ENCODE measurements at places on chromosomes 13 and 19.

DNA sequence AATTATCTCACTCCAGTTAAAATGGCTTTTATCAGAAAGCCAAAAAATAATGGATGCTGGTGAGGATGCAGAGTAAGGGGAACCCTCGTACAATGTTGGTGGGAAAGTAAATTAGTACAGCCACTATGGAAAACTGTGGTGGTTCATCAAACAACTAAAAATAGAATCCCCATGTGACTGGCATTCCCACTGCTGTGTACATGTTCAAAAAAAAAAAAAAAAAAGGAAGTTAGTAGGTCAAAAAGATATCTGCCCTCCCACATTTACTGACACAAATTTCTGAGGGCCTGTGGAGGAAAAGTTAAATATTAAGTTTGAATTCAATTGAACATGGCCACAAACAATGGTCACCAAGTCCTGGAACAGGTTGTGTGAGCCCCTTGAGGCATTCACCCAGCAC is 9.8 kb upstream of the ZSCAN5A start:
- DNase-seq: no peak

DNA sequence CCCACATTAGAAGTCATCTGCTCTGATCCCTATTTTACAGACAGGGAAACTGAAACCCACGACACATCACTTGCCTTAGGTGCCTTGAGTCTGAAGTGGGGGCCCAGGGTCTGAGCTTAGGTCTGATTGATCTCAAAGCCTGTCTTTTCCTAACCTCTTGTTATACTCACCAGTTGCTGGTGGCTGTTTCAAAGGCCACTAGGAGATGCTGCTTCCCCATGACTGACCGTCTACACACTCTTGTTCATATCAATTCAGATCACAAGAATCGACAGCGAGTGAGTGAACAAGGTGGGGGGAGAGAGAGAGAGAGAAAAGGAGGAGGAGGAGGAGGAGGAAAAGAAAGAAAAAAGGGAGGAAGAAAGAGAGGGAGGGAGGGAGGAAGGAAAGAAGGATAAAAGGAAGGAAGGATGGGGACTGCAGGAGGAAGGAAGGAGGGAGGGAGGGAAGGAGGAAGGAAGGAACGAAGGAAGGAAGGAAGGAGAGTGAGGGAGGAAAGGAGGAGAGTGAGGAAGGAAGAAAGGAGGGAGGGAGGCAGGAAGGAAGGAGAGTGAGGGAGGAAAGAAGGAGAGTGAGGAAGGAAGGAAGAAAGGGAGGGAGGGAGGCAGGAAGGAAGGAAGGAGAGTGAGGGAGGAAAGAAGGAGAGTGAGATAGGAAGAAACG is 3.3 kb downstream of the OR10H1 start:
- no peak for DNase-seq

GRCh38 chr19:19338082-19338481 is 17.5 kb downstream of the MAU2 start:
- no peak for DNase-seq

GRCh38 chr13:80840316-80840976 is 499.5 kb upstream of the SPRY2 start:
- no peak for DNase-seq

DNA sequence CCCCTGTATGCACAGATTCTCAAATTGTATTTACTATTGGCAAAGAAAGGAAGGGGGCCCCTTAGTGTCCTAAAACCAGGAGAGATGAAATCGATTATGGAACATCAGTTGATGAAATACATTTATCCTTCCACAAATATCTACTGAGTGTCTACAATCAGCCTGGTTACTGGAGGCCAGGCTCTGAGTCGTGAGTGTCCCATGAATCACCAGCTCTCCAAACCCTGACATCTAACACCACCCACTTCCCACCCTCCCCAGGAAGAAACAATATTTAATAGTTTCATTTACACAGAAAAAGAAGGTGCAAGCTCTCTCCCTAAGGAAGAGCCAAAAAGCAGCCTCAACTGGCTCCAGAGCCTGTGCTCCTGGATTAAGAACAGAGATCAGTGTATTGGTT is 25.2 kb downstream of the KCTD15 start:
- DNase-seq: no peak

DNA sequence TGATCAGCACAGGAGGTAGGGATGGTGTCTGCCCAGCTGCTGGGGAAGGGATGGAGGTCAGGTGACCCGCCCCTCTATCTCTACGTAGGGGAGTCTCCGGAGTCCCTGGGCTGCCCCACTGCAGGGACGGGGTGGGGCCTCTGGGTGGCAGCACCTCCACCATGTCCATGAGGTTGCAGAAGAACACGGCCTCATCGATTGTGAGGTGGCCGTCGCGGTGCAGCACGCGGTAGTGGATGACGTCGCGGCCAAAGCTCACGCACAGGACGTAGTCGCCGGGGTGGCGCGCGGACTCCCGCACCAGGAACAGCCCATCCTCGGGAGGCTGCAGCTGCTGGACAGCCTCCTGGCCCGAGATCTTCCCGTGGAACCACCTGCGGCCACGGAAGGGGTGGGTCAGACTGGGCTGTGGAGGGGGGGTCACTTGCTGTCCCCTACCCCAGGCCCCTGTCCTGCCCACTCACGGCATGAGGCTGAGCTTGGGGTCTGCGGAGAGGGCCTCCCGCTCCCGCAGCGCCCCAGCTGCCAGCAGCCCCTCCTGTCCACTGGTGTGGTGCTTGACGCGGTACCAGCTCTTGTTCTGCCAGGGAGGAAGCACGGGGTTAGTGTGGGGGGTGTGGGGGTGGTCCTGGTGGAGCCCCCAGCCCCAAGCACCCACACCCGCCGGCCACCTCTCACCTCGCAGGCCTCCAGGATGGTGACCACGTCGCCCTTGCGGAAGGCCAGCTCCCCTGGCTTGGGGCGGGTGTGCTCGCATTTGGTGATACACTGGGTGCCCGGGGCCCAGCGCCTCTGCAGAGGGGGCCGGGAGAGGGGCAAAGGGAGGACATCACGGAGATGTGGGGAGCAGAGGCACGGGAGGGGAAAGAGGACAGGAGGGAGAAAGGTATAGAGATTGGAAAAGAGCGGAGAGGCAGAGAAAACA is 2.3 kb downstream of the MATK start:
- no peak for DNase-seq

DNA sequence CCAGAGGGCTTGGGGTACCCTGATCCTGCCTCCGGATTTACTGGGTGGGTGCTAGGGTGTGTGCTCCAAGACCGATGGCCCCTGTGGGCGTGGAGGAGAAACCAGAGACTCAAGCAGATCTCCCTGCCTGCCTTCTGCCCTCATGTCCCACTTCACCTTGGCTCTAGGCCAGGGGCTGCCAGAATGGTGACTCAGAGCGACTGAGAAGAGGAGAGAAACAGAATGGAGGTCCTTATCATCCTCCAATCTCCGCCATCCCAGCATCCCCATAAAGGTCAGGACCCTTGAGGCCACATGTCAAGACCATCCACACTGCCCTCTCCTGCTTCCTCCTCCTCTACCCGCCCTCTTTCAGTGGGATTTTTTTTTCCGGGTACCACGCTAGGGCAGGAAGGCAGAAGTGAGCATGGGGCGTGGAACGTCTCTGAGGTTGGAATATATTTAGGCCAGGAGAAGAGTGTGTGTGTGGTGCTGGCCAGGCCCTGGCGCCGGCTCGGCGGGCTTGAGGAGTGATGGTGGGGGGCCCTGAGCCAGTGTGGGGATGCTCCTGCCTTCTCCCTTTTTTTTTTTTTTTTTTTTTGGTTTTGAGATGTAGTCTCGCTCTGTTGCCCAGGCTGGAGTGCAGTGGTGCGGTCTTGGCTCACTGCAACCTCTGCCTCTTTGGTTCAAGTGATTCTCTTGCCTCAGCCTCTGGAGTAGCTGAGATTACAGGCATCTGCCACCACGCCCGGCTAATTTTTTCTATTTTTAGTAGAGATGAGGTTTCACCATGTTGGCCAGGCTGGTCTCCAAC is 22.3 kb downstream of the IER2 start:
- DNase-seq: no peak

GRCh38 chr19:20165971-20166592 is 932 bp upstream of the ZNF486 start:
- DNase-seq: no peak

DNA sequence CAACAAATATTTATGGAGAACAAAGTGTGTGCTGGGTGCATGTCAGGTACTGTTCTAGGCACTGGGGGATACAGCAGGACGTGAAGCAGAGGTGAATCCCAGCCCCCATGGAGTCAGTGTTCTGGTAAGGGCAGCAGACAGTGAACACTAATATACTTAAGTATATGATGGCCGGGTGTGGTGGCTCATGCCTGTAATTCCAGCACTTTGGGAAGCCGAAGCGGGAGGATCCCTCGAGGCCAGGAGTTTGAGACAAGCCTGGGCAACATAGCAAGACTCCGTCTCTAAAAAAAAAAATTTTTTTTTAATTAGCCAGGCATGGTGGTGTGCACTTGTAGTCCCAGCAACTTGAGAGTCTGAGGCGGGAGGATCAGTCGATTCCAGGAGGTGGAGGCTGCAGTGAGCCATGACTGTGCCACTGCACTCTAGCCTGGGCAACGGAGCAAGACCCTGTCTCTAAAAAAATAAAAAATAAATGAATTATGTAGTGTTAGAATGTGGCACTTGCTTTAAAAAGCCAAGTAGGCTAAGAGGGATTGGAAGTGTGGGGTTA is 22.6 kb downstream of the CHST8 start:
- no peak for DNase-seq

- no peak for DNase-seq
These were observed 1.1 kb upstream of the GRTP1 start for GRCh38 chr13:113364901-113365582.

GRCh38 chr13:35349673-35350278 is 126.7 kb downstream of the MAB21L1 start:
- no peak for DNase-seq

DNA sequence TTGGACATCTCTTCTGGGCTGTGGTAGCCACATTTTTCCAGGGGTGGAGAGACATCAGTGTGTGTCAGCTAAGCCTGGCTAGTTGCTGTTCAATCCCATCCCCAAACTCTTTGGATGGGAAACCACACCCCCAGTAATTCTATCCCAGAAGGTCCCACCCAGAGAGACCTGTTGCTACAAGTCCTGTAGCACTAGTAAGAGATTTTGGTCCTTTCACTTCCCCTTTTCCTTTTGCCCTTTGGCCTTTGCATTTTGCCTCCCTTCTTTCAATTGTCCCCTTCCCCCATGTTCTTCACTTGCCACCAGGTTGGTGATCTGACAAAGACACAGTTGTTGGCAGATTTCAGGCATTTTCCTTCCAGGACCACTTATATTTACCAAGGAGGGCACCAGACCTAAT is 3.8 kb downstream of the CBY2 start:
- no peak for DNase-seq

DNA sequence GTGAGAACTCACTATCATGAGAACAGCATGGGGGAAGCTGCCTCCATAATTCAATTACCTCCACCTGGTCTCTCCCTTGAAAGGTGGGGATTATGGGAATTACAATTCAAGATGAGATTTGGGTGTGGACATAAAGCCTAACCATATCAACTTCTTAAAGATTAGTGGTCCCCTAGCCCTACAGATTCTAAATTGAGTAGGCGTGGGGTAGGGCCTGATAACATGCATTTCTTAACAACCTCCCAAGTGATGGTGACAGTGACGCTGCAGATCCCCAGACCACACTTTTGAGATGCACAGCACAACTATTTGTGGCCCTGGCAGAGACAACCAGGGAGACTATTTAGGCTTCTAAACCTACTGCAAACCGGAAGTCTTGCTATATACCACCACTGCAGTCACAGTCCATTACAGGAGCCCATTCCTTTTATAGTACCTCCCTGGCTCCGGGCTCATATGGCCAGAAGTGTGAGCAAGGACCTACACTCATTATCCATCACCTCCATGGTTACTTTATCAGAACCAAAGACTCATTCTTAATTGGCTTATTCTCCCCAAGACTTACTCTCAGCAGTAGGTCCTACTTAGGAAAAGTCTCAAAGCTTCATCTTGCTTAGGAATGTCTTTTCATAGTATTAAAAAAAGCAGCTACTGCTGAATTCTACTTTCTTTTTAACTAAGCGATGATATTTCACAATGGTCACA is 2.1 kb upstream of the DPY19L3 start:
- no peak for DNase-seq

DNA sequence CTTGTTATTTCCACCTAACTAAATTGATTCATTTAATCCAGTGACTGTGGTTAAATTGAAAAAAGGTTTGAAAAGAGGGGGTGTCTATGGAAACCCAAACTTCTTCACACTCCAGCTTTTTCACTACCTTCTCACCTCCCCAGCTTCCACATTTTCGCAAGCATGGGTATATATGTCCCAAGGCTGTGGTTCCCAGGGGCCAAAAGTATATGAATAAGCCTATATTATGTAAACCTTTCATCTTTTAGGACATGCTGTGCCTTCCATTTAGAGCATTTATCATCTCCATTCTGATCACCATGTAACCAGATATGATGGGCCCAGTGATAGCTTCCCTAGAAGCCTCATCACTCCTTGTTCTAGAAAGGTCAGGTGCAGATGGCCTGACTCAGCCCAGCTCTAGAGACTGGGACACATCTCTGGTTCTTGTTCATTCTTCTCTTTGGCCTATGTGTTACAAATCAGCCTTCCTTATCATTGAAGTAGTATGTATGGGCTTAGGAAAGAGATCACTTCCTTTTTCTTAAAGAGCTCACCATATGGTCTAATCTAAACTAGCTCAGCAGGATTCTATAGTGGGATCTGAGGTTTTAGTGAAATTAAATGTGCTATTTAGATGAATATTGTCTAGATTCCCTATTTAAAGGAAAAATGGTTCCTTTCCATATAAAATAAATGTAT is 19.5 kb upstream of the ARL11 start:
- DNase-seq: no peak

DNA sequence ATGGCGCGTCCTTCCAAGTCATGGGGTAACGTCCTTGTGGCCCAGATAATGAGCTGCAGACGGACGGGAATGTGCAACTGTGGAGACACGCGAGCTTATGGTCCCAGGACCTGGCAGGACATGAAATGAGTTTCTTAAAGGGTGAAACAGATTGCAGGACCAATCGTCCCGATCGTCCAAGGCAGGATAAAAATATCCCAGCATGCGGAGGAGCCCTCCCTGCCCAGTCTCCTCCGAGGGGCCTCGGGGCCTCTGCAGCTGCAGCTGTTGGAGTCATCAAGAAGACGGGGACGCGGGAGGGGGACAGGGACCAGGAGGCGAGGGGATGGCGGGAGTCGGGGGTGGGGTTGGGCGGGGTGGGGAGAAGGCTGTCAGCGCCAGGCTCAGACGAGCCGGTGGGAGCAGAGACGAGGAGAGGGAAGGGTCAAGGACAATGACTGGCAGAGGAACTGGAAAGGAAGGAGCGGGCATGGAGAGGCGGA is 14.4 kb upstream of the GARIN5A start:
- DNase-seq: no peak

GRCh38 chr13:67742478-67742877 is 512.3 kb upstream of the PCDH9 start:
- no peak for DNase-seq

GRCh38 chr13:32594157-32594738 is 8.0 kb downstream of the PDS5B start:
- DNase-seq: no peak

- DNase-seq: no peak
These were observed 94.6 kb upstream of the ARHGEF7 start for GRCh38 chr13:111020546-111020945.

DNA sequence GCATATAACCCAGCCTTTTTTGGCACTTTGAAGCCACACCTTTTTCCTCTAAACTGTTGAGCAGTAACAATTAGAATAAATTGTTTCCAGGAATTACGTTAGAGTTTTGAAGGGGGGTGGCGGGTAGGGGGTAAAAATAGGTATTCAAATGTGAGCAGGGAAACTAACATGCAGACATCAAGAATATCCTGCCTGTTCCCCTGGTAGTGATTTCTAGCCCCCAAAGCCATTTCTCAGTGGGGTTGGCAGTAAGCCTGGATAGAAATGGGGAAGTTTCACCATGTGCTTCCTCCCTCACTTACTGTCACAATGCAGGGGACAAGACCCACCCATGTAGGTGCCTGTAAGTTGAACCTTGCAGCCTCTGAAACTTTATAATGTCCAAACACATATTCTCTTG is 3.8 kb downstream of the DOCK9 start:
- DNase-seq: no peak

Data from HAP-1 (cell line).